Foreskin keratinocyte (primary cell): ENCODE measurements at places on chromosomes 7 and 10. TPM values are rescaled to one million over a fixed set of nuclear protein-coding genes. Genes with fewer than 3 reads are reported as not detected.

DNA sequence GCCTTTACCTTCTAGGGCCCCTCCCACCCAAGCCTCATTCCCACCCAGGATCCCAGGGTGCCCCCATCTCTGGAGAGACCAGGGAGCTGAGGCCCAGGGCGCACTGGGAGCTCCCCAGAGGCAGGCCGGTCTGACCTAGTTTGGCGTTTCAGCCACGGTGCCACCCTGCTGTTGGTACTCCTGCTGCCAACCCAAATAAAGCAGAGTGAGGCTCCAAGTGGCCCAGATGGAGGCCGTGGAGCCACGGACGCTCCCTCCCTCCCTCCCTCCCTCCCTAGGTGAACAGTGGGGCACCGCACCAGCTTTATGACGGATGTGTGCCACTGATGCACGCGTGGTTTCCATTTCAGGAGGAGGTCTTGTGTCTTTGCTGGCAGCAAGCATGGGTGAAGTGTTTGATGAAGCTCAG, 1.8 kb downstream of the INPP5A start:
- no peak for DNase-seq

DNA sequence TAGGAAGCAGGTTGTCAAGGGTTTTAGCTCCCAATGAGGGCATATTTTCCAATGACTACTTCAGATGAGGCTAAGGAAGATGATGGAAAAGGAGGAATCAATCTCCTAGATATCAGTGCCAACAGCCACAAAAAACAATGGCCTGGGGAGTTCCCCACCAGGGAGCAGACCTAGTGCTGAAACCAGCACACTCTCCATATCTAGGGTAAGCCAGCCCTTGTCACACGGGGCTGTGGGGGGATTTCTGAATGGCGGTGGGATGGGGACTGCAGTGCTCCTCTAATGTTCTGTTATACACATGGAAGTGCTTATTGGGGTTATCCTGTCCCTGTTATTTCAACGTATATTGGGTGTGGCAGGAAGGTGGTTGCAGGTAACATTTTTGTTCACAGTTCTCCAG, 18.5 kb downstream of the EPC1 start:
- no peak for DNase-seq

Gene TMEM196
- total RNA-seq = not detected in 2 replicates

DNA sequence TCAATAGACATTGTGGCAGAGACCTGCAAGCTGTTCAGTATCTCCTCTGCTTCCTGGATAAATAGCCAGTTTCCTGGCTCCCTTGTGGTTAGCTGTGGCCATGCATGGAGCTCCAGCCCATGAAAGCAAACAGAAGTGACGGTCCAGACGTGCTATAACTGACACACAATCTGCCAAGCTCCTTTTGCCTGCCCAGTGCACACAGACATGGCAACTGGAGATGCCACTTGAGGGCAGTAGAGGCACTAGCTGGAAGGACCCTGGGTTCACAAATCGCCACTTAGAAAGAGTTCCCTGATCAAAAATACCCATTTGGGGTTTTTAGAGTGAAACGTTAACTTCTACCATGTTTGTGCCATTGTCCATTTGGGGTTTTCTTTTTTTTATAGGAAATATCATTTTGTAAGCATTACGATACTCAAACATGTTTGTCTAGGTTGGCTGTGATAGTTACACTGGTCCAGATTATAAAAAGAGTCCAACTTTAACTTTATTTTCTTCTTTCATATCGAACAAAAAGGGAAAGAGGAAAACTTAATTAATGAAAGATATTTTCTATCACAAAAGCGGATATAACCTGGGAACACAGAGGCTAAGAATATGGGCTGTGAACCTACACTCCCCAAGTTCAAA, 31.3 kb downstream of the KIN start:
- no peak for DNase-seq

Gene MYL7
- not detected in 2 replicates for total RNA-seq

Gene SH2D4B
- not detected in 2 replicates for total RNA-seq

GRCh38 chr10:113680190-113681111, 739 bp downstream of the CASP7 start:
- DNase-seq = peak; percentile 77

DNA sequence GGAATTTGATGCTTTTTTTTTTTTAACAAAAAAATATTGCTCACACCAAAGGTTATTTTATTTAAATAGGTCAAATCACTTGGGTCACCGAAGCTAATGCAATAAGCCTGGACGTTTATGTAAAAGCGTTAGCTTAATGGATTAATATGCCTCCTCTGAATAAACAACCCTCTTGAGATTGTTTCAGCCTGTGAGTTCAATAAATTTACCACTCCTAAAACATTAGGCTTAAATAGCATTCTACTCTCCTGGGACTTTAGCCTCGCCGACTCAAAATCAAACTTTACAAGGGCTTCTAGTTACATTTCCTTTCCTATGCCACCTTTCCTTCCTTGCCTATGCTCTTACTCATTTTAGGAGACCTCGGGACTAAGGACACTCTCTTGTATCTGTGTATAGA, 79.3 kb downstream of the DNAJB9 start:
- no peak for DNase-seq

DNA sequence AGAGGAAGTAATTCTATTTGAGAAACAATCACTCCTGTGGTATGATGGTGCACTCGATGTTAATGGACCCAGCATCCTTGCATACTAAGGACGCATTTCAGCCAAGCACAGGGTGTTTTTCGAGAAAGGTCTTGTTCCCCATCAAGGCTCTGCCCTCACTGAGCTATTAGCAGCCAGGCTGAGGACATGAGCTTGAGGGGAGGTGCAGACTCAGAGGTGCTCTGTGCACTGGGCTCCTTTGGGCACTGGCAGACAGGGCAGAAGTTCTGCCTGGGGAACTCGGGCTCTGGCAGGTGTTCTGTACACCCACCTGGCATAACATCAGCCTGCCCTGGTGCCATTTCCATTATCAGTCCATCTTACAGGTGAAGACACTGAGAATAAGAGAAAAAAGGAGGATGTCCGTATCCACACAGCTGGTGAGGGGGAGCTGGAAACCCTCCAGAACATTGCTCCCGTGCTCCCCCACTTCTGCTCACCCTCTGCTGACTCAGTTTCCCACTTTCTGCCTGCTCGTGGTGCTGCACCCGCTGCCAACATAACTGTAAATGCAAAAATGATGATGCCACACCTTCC, 92.7 kb upstream of the RET start:
- no peak for DNase-seq

- DNase-seq = no peak
These were observed 57.3 kb upstream of the CAPZA2 start for GRCh38 chr7:116805100-116805544.

DNA sequence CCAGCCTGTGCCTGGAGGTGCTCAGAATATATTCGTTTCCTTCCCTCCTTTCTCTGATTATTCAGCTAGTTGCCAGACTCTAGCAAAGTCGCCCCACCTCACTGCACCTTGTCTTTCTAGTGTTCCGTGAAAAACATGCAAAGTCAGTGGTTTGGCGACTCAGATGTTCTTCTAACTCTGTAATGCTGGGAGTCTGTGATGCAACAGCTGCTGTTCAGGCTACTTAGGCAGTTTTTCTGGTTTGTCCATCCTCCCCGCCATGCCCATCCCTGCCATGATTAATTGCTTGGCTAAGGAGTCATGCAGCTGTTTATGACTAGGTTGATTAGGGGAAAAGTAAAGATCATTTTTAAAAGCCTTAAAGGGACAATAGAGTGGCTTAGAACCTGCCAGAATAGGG, 99.4 kb downstream of the MTPN start:
- peak; percentile 94 for DNase-seq

- no peak for DNase-seq
These were observed 23.6 kb downstream of the IFIT3 start for GRCh38 chr10:89351412-89351779.

DNA sequence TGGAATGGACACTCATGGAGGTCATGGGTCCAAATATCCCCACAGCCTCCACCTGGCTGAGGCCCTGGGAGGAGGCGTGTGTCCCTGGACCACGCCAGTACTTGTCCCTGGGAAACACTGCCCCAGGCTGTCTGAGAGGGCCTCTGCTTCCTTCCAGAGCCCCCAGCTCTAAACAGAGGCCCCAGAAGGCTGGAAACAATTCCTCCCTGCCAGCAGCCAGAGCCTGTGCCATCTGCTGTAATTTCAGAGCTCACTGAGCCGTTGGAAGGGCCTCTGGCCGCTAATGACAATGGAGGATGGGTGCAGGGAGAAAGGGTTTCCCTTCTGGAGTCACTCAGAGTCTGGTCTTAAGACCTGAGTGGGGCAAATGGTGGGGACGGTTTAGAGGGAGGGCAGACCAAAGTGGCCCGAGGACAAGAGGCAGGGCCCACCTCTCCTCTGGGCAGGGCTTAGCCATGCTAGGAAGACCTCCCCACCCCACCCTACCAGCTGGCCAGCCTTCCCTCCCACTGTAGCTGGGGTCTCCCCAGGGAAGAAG, 7.1 kb downstream of the CHAT start:
- DNase-seq = no peak

DNA sequence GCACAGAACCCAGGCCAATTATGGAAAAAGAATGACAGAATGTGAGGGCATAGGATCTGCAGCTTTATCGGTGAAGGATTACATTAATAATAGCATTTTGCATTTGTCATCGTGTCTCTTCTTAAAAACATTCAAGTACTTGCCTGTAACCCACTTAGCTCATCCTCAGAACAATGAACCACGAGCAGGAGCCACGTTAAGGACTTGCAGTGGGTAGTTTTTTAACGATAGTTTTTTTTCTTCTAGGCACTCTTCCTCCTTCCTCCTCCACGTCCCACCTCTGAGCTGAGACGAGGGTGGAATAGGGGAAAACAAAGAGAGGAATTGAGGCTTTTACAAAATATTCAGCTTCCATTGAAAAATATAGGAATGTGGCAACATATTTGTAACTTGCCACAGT, 27.1 kb downstream of the CDHR3 start:
- no peak for DNase-seq

GRCh38 chr10:31320550-31321211, 1.7 kb downstream of the ZEB1 start:
- DNase-seq = peak; percentile 23

Gene RBP4
- total RNA-seq = not detected in 2 replicates

DNA sequence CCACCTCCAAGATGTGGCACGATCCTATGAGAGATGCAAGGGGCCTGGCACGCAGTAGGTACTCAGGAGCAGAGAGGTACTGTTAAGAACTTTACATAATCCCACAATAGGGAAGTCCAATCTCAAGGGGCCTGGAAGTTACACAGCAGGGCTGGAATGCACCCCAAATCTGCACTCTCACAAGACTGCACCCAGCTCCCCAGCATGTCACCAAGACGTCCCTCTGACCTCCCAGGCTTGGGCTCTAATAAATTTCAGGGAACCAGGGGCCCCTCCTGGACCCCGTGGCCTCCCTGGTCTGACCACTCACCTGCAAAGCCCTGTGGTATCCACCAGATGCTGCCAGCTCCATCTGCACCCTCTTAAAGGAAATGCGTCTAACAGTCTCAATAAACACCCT, 94.9 kb downstream of the OAT start:
- no peak for DNase-seq

DNA sequence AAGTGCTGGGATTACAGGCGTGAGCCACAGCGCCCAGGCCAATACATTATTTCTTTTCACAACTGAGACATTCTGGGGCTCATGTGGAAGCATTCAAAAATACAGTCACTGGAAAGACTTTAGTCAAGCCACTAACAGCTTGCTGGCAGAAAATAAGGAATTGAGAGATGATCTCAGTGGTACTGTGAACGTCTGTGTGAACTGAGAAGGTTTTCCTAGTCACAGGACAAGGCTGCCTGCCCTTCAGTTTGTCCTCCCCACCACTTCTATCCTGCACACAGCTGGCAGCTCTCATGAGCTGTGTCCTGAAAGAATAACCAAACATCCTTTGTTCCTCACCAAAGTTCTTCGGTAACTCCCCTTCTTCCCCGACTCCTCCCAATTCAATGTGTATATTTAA, 31.3 kb upstream of the ITGA8 start:
- DNase-seq = no peak

Gene SPDYE6
- not detected in 2 replicates for total RNA-seq

GRCh38 chr7:158103378-158103777, 484.2 kb downstream of the PTPRN2 start:
- no peak for DNase-seq

DNA sequence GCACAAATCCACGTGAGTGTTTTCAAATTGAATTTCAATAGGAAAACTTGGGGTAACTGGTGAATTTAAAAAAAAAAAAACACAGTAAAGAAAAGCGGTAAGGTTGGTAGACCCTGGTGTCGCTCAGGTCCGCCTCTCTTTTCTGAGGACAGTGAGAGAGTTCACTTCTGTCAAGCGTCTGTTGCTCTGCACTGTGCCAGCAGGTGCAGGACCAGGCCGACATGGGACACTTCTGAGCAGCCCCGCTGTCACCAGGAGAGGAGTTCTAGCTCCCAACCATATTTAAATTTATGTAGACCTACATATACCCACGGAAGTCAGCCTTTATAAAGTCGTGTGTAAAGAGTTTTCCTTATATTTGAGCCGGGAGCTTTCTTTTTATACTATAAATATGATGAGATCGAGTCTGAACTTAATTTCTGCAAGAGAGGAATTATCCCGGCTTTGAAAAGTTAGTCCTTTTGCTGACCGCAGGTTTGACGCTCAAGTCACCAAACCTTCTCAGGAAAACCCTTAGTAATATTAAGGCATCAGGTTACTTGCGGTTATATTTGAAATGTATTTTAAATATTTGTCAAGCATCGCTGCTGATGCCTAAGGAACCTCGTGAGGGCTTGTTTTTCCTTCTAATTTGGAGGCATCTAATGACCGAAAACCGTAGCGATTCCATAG, 531 bp downstream of the IKZF1 start:
- peak; percentile 4 for DNase-seq

DNA sequence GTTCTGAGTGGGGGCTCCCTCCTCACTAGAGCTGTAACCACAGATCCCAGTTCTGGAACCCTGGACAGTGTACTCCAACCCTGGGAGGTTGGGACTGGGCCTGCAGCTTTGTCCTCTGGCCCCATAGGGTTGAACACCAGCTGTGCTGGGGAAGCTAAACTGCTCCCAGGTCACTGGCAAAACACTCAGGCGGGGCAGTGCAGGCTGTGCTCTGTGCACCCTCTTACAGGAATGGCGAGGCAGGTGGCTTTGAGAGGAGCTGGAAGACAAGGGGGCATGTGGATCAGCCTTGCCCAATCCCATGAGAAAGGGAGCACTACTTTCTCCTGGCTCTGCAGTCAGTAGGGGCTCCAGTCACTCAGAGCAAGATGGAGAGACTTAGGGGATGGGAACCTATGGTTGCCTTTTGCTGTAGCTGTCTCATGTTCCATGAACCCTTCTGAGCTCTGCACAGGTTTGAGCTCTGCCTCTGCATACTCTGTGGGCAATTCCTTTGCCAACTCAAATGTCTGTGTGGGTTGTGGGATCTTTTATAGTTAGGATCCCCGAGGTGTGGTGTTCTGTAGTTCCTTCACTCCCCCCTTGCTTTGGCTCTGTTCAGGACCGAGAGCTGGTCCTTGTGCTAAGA, 90.7 kb downstream of the SLC25A40 start:
- DNase-seq = no peak

GRCh38 chr7:101169838-101170551, 4.6 kb upstream of the VGF start:
- DNase-seq = no peak

Gene LIPN
- total RNA-seq = not detected in 2 replicates

Gene SLC29A4
- 0.46 and 1.0 TPM in 2 replicates for total RNA-seq

Gene GRM3
- not detected in 2 replicates for total RNA-seq

Gene C10orf53
- total RNA-seq = not detected in 2 replicates

GRCh38 chr7:80150611-80151273, 16.1 kb downstream of the GNAI1 start:
- DNase-seq = peak; percentile 98

GRCh38 chr7:919924-920341, 34.5 kb downstream of the ADAP1 start:
- no peak for DNase-seq

Gene ASB10
- not detected in 2 replicates for total RNA-seq
